Stimulated activated CD8-positive, alpha-beta memory T cell treated with anti-CD3 and anti-CD28 coated beads, Interleukin-7, amount 100 ng/mL, for 48 hours (primary cell): ENCODE measurements at places on chromosomes 4 and X.

DNA sequence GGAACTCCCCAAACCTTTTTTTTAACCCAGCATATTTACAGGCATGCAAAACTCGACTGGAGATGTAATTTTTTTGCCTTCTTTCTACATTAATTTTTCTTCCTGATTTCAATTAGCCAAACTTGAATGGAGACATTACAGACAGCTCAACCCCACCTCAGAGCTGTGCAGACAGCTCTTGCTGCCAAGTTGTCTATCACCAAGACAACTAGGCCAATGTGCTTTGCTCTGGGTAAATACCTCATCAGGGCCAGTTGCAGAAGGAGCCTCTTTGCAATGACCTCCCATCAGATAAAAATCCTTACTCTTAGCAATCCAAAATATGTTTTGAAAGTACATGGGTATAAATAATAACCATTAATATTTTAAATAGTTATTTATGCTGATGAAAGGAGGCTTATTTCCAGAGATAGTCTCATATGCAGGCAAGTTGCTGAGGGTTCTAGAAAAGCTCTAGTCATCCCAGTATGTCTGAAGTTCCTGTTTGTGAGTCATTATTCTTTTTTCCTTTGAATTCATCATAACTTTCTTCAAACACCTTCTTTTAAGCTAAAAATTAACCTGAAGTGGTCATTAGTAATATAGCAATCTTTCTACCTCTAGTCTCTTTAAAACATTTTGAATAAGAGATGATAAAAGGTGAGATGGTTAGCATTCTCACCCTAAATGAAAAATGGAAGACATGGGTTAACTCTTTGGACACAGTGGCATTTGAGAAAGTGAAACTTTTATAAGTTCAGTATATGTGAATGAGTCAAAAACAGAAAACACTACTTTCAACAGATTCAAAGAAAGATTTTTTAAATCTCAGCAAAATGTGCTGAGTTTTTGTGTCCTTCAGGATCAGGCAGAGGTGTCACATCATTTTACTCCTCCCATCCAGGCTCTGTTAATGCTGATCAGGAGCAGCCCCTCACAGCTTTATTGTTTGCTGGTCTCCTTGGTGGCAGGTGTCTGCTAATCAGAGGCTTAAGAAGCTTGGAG lies 475.5 kb upstream of the FGF16 start:
- DNase-seq, result no peak

GRCh38 chr4:111957997-111958396 lies 187.3 kb upstream of the FAM241A start:
- DNase-seq, result no peak

DNA sequence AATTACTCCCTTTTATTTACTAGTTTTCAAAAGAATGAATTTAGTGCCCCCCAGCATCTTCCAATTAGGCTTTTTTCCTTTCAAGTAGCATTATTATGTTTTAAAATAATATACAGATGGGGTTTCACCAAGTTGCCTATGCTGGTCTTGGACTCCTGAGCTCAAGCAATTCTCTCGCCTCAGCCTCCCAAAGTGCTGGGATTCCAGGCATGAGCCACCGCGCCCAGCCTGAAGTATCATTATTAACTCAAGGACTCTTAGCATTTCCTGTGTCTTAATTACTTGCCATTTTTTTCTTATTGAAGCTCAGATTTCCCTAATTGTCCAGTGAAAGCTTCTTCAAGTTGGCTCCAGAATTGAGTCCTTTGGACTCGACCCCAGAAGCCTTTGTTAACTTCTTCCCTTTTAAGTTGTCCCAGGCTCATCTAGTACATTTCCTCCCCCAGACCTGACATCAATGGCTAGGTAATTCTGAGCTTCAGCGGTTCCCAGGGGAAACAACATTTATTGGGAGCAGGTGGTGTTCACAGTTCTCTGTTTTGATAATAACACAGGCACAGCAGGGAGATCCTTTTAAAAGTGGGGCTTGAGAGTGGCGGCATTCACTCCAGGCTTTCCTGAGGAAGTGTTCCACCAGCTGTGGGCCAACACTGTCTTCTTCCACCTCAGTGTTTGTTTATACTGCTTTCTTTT lies 10.0 kb downstream of the SAT1 start:
- no peak for DNase-seq

- no peak for DNase-seq
These were observed 700.7 kb downstream of the PCDH18 start for GRCh38 chr4:136831553-136831952.

GRCh38 chrX:20144491-20144890 lies 2.9 kb upstream of the EIF1AX start:
- DNase-seq, result no peak

GRCh38 chr4:20042769-20043168 lies 208.9 kb upstream of the SLIT2 start:
- no peak for DNase-seq

GRCh38 chrX:140912606-140913005 lies 89.8 kb upstream of the SPANXB1 start:
- no peak for DNase-seq

DNA sequence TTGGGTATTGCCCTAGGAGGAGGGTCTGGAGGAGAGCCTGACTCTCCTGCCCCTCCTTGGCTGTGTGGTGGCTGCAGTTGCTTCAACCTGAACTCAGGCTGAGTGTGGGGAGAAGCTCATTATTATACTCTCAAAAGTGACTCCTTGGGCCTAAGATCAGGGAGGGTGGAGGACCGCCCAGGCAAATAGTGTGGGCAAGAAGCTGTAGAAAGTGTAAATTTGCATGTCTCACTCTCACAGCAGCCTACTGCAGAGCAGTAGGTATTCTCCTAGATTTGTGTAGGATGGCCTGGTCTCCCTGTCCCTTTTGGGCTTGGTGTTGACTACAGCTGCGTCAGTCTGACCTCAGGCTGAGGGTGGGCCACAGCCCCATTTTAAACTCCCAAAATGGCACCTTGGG lies 156.1 kb downstream of the ZNF330 start:
- no peak for DNase-seq

DNA sequence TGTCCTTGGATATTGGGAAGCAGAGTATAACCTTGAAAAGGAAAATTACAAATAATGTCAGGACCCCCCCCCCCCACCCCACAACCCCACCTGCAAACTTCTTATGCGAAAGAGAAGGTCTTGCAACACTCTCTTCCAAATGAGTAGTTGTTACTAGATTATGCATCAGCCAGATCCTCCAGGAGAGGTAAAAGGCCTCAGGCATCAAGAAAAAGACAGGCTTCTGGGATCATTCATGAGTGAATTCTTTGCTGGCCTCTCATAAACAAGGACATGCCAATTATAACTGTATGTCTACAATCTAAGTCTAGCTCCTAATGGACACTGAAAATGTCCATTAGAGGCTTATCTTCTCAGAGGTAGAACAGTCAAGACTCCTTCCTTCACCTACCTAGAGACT lies 1443.3 kb downstream of the RAPGEF2 start:
- DNase-seq, result no peak
